ENCODE measurements at places on chromosomes 3 and 15. TPM values are rescaled to one million over a fixed set of nuclear protein-coding genes. Genes with fewer than 3 reads are reported as not detected.

- DNase-seq, result no peak
Measured at GRCh38 chr3:46337911-46338310, 16.0 kb upstream of the CCR2 start.

DNA sequence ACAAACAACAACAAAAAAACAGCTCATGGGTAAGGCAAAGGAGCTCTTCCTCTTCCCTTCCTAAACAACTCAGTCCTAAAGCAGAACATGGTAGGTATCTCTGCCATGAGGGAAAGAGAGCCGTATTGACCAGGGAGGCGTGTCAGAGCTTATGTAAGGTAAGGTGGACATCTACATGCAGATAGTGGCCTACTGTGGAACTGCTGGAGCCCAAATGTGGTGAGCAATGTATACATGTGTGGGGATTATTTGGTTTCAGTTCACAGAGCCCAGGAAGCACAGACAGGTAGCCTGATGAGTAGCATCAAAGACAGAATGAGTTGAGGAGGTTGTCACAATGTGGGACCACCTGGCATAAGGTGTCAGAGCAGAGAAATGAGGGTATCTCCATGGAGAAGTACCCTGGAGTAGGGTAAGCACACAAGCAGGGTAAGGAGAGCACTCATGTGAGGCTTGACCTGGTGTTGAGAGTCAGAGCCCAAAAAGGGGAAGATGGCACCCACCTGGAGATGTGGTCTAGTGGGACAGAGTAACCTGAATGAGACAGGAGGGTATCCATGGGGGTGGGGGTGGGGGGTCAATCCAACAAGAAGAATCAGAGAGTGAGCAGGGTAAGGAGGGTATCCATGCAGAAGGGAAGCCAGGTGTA, 45.5 kb downstream of the DENND6A start:
- no peak for DNase-seq

- DNase-seq, result no peak
Measured at GRCh38 chr15:83153288-83153687, 45.8 kb downstream of the TM6SF1 start.

VGLL3 gene
- total RNA-seq, result 1.2 TPM

GRCh38 chr3:53833700-53834099, 12.5 kb downstream of the CHDH start:
- DNase-seq, result no peak

SNURF gene
- 34.2 TPM for total RNA-seq

PLAAT1 gene
- 18.3 TPM for total RNA-seq

- DNase-seq, result no peak
Measured at GRCh38 chr3:11553436-11554235, 90.1 kb downstream of the VGLL4 start.

DNA sequence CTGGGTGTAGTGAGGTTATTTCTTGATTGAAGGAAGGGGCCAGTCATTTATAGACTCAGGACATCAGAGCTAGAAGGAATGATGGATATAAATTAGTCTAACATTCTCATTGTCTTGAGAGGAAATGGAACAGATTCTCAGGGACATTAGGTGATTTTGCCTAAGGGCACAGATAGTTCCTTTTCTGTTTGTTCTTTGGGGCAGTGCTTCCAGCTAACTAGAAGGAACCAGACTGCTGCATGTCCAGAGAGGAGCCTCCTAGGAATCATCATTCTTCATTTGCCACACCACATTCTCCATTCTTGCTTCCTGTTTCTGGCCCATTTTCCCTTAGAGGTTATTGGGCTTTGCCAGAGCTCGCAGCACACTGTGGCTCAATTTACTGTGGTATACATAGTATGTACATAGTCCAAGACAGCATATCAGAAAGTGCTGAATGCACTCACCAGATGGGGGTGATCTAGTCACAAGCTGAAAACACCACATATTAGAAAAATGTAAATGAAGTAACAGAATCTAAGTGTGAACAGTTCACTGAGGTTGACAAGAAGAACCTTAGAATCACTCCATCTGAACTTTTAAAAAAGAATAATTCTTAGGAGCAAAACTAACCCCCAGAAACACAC, 62.7 kb upstream of the MYZAP start:
- no peak for DNase-seq

DNA sequence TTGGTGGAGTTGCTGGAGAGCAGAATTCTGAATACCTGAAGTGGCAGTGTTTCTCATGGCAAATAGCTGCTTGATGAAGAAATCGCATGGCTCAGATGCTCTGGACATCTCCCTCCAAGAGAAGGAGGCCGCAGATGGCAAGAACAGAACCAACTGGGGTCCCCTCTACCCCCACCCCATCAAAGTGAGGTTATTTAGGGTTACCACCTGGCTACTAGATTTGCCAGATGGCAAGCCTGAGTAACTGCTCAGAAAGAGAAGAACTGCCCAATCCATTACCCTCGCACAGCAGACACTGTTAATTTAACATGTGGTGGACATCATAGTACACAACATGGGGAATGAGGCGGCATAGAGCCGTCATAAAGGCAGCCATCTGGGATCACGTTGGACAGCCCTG, 30.5 kb upstream of the LIPC start:
- DNase-seq, result no peak

MUC4 gene
- 0.41 TPM for total RNA-seq

DNA sequence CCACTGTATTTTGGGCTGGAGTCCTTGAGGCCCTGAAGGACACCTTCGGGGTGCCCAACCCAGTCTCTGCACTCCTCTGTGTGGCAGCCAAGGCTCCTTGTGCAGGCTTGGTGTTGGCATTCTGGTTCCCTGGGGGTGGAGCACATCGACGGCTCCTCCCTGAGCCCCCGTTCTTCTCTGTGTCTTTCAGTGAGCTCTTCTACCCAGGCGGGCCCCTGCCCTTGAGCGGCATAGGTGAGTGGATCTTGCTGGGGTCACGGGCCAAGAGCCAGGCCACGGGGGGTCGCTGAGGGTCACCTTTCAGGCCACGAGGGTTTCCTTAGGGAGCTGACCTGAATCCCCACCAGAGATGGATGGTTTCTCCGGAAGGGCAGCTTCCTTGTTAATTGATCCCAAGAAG, 234.8 kb downstream of the SNRPN start:
- no peak for DNase-seq

DNA sequence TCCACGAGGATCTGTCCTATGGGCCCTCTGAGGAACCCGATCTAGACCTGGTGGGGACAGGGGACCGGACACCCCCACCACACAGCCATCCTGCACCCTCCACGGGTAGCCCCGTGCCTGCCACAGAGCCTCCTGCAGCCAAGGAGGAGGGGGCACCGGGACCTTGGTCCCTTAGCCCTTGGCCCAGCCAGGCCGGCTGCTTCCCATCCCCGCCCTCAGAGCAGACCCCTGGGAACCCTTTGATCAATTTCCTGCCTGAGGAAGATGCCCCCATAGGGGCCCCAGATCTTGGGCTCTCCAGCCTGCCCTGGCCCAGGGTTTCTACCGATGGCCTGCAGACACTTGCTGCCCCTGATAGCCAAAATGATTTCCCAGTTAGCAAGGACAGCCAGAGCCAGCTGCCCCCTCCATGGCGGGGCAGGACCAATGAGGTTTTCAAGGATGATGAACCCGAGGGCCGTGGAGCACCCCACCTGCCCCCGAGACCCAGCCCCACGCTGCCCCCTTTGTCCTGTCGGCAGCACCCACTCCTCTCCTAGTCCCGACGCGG, 91.5 kb downstream of the TBC1D2B start:
- no peak for DNase-seq

- DNase-seq, result no peak
Measured at GRCh38 chr3:71905426-71905825, 120.5 kb upstream of the PROK2 start.

DNA sequence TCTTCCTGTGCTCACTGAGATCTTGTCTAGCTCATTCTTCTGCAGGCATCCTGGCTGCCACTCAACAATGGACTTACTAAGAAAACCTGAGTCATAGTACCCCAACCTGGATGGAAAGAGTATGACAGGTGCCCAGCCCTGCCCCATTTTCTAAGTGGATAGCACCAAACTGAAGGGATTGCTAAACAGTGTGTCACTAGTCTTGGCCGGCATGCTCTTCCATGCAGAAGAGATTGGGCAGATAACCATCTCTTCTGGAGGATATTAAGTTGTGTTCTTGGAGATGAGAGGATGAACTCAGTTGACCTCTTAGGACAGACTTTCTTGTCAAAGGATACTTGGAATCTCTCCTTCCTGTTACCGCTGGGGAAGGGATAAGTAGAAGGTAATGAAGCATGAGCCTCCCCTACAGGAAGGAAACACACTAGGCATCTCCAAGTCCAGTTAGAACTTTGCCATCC, 797.5 kb downstream of the AGBL1 start:
- DNase-seq, result no peak
